Myocyte (in vitro differentiated cells): ENCODE measurements at places on chromosomes 16 and 17. TPM values are rescaled to one million over a fixed set of nuclear protein-coding genes. Genes with fewer than 3 reads are reported as not detected.

DNA sequence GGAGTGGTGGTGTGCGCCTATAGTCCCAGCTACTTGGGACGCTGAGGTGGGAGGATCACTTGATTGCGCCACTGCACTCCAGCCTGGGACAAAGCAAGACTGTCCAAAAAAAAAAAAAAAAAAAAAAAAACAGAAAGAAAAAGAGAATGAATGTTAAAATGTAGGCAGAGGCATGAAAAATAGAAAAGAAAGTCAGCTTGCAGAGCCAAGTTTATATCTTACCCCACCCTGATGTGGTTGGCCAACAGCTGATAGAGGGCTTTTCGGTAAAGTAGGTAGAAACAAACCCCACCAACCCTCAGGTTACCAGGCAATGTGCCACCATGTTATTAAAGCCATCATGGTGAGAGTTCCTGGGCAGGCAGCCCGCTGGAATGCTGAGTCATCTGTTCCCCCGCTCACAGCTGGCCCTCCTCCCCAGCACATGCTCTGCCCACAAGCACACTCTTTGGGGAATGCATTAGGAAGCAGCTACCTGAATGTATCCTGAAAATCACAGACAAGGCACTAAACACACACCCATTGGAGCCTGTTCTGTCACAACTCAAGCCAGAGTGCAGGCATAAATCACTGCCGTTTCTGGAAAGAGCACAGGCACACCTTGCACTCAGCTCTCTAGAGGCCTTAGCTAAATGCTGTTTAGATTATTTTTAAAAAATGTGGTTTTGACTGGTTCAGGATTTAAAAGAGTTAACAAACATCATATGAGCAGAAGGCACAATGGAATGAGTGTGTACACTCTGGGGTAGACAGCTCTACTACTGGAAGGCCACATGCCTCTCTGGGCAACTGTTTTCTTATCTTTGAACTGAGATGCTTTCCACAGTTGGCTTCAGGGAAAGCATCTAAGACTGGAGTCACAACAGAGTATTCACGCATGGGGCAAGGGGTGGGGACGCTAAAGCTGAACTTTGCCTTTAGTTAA lies 128.5 kb downstream of the PARN start:
- DNase-seq = peak; percentile 99

- no peak for DNase-seq
Measured at GRCh38 chr17:71423871-71424546, 696.8 kb upstream of the SOX9 start.

DNA sequence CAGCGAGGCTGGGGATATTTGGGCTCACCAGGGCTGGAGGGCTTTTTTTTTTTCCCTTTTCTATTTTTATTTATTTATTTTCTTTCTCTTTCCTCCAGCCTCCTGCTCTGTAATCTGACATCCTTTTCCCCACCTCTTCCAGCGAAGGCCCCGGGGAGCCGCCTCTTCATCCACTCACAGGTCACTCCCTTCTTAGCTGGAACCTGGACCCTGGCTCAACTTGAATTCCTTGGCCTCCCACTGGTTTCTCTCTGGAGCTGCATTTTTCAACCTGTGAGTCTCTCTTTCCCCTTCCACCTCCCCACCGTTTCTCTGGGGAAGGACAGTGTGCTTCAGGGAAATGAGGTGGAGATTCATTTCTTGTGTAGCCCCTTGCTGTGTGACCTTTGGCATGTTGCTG lies 82.0 kb downstream of the MRM1 start:
- no peak for DNase-seq

- DNase-seq = no peak
Measured at GRCh38 chr17:9696279-9697044, 51.1 kb downstream of the USP43 start.

DNA sequence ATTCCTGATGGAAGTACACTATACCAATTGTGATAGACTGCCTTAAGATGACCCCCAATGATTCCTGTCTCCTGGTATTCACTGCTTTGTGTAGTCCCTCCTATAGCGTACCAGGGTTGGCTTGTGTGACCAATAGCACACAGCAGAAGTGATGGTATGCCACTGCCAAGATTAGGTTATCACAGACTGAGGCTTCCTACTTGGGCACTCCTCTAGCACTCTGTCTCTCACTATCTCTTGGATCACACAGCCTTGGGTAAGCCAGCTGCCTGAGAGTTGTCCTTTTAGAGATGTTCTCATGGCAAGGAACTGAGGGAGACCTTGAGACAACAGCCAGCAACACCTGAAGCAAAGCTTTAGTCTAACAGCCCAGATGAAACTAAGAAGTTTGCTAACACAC lies 12.7 kb upstream of the AMFR start:
- DNase-seq = no peak

DNA sequence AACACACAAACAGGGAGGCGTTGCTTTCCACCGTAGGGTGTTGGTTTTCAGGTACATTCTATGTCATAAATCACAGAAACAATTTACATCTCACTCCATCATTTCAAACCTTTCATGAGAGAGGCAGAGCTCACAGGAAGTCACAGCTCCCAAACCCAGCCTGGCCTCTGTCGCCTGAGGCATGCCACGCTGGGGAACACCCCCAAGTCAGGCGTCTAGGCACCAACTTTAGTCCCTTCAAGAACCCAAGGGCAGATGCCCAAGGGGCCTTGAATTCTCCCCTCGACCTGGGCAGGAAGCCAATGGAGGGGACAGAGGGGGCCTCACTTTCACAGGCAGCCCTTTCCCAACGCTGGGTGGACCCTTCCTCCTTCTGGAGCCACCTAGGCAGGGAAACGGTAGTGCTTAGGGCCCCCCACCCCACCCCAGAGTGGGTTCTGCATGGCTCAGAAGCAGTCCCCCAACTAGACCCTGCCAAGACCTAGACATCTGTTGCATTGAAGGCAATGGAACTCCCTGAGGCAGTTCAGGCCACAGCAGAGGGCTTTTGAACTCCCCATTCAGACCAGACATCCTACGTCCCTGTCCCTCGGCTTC lies 10.6 kb downstream of the TBX4 start:
- DNase-seq = no peak

RASL10B gene
- total RNA-seq = 1.1 and 1.3 TPM in 2 replicates

EME1 gene
- total RNA-seq = 0.62 and 0.68 TPM in 2 replicates

KRTAP4-6 gene
- total RNA-seq = not detected in 2 replicates
